CD4-positive, alpha-beta T cell treated with Interferon alpha-2 for 1 hour (primary cell): ENCODE measurements at places on chromosomes 13 and 19.

DNA sequence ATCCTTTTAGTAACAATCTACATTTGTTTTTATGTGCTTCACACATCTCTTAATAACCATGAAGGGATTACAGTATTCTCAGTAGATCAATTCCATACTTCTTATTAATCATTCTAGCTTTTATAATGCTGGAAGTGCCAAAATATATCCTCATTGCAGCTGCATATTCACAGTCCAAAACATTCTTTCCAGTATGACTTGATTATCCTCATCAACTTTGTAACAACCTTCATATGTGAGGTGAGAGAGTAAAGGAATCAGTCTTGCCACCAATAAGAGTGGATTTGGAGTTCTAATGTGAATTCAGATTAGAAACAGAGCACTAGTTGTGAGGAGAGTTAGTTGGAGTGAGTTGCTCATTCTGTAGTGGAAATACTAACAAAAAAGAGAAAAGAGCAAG, 208.0 kb upstream of the SPRY2 start:
- DNase-seq: no peak

DNA sequence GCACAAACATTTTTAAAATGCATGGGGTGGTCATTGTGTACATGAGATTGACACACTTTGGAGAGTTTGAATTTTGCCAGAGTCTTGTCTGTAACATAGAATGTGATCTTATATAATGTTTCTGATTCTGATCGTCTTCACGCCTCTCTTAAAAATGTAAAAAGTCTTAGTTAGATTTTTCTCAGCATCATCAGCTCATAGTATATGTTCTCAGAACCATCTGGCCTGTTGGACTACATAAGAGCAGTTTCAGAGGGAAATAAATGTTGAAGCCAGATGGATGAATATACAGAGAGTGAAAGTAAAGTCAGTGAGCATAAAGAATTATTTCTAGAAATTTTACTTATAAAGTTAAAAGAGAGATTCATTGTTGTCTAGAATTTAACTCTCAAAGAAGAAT, 789.9 kb upstream of the MIR17HG start:
- no peak for DNase-seq

DNA sequence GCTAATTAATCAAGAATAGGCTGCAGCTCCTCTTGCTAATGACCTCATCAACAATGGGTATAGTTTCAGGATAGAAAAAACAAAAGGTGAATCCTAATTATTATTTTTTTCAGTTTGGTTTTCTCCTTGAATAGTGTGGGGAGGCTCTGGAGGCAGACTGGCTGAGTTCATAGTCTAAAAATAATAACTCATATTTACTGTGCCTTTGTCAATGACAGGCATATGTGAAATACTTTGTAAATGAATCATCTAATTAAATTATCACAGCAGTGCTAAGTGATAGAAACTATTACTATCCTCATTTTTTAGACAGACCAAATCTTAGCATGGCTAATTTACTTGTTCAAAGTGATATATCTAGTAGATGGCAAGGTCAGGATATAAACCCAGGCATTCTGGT, 1261.0 kb upstream of the SLC10A2 start:
- DNase-seq: no peak

DNA sequence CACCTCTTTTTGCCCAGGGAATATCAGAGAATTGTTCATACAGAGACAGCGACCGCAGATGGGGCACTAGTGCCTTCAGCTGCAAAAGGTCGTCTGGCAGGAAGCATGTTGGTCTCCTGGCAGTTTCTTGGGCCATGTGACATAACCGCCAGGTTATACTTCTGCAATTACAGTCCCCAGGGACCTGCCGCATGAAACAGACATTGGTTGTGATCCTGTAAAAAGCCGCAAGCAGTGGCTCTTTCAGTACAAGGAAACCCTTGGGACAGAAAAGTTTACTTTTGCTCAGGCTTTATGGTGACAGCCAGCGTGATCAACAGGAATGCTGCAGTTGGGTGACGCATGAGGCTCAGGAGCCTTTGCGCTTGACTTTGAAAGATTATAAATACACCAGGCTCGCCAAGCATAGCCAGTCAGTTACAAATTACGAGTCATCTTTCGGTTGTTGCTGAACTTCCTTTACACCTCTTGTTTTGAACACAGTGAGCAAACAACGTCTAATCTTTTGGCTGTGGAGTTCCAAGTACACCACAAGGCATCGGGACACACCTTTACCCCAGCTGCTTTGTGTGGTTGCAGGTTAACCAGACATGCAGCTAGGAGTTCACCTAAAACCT, 50.5 kb upstream of the UBE2L5 start:
- peak; percentile 78 for DNase-seq

DNA sequence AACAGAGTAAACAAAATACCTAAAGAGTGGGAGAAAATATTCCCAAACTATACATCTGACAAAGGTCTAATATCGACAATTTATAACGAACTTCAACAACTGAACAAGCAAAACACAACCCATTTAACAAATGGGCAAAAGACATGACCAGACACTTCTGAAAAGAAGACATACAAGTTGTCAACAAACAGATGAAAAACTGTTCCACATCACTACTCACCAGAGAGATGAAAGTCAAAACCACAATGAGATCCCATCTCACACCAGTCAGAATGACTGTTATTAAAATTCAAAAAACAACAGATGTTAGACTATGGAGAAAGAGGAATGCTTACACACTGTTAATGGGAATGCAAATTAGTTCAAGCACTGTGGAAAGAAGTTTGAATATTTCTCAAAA, 233.8 kb upstream of the EDNRB start:
- DNase-seq: no peak
